ENCODE measurements at places on chromosomes 1 and 21.

DNA sequence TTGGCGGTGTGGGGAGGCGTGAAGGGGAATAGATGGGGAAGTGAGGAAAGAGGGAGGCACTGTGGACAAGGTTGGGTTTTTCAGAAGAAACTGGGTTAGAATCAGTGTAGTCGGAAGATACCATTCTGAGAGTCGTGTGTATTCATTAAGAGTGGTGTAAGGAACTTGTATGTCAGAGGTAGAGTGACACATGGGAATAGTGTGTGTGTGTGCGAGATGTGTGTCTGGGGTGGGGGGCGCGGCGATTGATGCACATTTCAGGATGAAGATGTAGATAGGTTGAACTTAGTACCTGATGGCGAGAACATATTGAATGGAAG is 878 bp downstream of the SMG7 start:
- no peak for DNase-seq

DNA sequence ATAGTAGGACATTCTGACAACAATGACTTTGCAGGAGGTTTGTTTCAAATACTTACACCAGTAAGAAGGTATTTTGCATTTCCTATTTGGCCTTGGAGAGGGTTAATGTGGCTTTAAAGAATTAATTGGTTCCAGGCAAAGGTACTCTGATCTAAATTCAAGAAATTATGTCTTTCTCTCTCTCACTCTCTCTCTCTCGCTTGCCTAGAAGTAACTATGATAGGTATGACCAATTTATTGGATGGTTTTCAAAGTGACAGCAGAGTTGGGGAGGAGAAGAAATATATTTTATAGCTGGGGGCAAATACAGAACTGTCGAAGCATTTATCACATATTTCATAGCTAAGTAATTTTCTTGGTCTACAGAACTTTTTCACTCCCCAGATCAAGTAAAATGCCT is 116.0 kb downstream of the ATP6V1G3 start:
- DNase-seq, result no peak

DNA sequence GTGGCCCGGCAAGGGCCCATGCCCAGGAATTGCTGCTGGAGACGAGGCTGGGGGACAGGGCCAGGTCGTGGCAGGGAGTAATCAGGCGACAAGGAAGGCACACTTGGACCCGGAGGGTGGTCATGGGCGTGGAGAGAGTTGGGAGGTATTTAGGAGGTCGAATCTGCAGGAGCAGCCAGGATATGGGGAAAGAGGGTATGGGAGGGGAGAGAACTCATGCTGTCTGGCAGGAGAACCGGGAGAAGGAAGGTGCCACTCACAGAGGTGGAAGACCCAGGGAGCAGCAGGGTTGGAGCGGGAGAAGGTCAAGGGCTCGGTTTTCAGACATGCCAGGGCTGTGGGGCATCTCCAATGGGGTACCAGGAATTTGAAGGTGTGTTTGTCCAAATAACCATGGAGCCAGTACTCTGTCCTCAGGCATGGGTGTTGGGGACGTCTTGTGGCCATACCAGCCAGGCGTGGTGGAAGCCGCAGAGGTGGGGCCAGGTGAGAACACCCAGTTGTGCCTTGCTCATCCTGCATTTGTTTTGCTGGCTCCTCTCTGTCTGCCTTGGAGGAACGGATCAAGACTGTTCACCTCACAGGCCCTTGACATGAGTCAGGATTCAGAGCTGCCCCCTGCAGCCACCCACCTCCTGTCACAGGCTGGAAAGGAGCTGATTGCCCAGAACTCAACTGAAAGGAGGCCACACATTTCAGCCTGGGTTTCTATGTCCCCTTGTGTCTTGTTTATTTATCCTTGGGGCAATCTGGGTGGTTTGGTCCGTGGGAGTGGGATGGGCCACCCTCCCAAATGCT is 111.6 kb downstream of the SPSB1 start:
- DNase-seq, result no peak

- no peak for DNase-seq
Observed at GRCh38 chr1:171803045-171803444, 21.6 kb downstream of the METTL13 start.

- peak; percentile 12 for DNase-seq
Observed at GRCh38 chr1:37325010-37325409, 149.4 kb upstream of the ZC3H12A start.

- DNase-seq, result no peak
Observed at GRCh38 chr1:221022331-221022730, 143.1 kb downstream of the HLX start.

DNA sequence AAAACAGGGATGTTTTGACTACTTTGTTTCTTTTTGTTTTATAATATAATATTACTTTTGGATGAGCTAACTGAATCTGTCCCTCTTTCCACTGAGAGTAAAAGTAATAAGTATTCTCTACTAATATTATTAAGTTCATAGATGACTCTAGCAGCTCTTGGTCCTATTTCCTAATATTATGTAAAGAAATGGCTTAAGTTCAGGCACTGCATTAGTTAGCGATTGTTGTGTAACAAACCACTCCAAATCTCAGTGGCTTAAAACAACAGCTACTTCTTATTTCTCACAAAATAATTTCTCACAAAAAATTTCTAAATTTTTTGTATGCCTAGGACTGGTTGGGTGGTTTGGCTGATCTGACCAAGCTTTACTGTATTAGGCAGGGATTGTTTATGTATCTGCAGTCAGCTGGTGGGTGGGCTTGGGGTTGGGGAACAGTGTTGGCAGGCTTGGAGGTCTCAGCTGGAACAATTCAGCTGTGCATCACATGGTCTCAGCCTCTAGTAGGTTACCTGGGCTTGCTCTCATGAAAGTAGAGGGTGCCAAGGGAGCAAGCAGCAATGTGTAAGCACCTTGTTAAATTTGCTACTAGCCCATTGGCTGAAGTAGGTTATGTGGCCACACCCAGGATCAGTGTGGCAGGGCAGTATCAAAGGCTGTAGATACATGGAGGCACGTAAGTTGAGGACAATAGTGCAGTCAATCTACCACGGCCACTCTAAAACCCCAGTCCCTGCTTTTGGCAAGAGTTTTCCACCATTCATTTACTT is 8.8 kb upstream of the CCT8 start:
- no peak for DNase-seq

GRCh38 chr21:22791986-22792560 is 1793.9 kb downstream of the NCAM2 start:
- no peak for DNase-seq

GRCh38 chr1:44801491-44802305 is 1.5 kb downstream of the PLK3 start:
- no peak for DNase-seq

GRCh38 chr1:176543360-176544129 is 80.6 kb downstream of the PAPPA2 start:
- no peak for DNase-seq

- no peak for DNase-seq
Observed at GRCh38 chr1:167120899-167121298, 27.0 kb downstream of the STYXL2 start.

DNA sequence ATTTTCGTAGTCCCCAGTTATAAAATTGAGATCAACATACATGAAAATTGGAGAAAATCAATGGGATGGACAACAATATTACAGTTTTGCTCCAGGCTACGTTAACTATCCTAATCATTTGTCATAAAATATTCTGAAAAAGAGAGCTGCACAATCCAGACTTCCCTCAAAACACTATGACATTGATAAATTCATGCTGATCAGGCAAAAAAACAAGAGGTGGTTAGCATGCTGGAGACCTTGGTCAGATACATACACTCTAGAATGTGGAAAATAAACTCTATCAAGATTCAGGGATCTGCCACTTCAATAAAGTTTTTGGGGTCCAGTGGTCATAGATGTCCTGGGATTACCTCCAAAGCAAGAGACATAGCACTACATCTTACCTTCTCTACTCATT is 32.5 kb upstream of the ARHGAP29 start:
- no peak for DNase-seq

- no peak for DNase-seq
Observed at GRCh38 chr1:5490635-5491034, 501.6 kb downstream of the NPHP4 start.

GRCh38 chr1:56453016-56453415 is 126.3 kb downstream of the PLPP3 start:
- DNase-seq, result no peak

- DNase-seq, result no peak
Observed at GRCh38 chr1:25819491-25820246, at the start of gene MTFR1L. TSS of gene MTFR1L (plus strand) at chr1:25819954. CDS start at chr1:25823105, 3,151 bp downstream.

DNA sequence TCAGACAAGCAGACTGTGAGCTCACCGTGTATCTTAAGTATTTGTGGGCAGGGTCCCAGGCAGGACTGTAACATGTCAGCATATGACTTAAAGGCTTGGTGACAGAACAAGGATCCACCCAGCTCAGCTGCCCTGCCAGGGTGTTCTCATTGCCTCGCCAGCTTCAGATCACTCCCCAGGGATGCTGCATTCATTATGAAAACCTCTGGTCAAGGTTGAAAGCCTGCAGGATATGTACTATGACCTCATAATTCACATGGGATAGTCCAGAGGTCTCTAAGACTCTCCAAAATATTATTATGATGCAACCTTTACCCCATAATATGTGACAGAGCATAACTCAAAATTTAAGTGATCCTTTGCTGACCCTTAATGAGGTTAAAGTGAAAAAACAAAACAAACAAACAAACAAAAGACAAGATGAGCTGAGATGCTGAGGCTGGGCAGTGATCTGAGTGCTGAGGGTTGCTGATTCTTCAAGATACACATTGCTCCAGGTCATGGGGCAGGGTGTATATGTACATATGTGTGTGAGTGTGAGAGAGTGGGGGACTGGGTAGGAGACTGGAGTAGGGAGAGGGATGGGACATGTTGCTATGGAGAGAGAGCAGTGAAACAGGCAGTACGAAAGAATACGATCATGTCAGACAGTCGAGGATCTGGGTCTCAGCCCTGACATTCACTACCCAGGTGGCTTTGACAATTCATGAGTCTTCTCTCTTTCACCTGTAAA is 98.8 kb upstream of the DUSP10 start:
- DNase-seq, result no peak

DNA sequence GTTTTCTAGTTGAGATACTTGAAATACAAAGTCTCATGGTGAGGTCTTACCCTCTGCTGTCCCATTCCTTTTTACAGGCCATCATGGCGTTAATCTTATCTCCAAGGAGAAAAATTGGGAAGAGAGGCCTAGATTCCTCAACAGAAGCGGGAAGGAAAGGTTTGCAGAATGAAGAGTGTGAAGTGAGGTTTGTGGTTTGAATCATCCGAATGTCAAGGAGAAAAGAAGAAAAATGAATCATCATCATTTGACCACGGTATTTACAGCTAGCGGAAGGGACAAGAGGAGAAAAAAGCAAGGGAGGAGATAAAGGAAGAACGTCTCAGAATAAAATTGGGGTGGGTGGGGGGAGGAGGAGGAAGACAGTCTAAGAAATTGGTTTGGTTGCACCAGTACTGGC is 935 bp upstream of the COG2 start:
- DNase-seq, result no peak

DNA sequence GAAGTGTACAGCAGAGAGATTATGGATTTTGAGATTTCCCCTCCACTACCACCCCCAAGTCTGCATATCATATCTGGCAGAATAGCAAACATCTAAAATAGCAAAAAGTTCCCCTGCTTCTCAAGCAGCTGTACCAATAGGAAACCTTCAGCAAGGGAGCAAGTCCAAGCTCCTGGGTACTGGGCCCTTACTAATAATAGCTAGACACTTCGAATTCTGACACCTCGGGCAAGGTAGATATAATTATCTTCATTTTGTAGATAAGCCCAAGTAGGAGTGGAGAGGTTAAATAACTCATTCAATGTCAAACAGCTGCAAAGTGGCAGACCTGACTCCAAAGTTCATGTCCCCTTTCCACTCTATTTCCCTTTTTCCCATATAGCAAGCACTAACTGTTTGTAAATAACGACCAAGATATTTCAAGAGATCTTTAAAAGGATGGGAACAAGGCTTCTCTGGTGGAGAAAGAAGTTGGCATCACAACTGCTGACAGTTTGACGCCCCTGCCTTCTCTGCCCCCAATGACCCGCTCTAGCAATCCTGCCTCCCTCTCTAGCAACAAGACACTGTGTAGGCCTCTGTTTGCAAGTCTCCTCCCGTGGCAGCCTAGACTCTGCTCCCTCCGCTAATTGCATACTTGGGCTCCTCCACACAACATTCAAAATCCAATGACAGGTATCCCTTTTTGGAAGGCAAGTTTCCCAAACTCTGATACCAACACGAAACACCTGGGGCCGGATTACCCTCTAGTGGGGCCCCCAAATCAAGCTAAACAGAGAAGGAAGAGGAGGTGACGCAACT is 18.7 kb upstream of the ADAR start:
- DNase-seq, result no peak

DNA sequence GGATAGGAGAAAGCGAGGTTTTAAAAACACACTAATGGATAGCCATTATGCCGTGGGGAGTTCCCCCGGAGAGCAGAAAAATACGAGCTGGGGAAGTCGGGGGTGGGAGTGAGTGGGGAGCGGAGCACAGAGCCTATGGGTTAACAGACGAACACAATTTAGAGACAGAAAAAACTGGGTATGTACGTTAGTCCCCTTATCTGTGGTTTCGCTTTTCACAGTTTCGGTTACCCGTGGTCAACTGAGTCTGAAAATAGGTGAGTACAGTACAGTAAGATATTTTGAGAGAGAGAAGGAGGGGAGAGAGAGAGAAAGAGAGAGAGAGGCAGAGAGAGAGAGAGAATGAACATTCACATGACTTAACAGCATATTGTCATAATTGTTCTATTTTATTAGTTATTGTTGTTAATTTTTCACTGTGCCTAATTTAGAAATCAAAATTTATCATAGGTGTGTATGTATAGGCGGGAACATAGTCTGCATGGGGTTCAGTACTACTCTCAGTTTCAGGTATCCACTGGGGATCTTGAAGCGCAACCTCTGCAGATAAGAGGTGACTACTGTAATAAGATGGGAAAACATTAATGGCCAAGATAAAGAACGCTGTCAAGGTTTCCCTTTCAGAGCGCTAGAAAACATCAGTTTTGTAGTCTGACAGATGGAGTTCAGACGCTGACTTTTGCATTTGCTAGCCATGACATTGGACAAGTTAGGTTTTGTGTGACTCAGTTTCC is 125.6 kb upstream of the LMO4 start:
- DNase-seq, result no peak

DNA sequence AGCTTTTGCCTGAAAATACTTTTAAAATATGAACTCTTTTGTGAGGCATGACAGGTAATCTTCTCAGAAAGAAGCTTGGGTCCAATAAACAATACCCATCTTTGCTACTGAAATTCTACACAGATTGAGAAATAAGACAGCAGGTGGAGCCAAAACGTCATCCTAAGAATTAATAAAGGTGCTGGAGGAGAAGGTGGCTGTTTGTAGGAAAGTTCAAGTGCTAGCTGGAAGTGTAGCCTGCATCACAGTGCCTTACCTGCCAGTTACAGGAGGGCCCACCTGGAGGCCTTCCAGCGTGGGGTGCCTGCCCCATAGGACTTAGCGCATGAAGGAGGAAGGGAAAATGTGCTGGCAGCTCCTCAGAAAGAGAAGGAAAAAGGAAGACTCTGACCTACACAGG is 93.7 kb downstream of the TTC3 start:
- no peak for DNase-seq

- DNase-seq, result no peak
Observed at GRCh38 chr1:111126354-111126753, 13.5 kb downstream of the DRAM2 start.

DNA sequence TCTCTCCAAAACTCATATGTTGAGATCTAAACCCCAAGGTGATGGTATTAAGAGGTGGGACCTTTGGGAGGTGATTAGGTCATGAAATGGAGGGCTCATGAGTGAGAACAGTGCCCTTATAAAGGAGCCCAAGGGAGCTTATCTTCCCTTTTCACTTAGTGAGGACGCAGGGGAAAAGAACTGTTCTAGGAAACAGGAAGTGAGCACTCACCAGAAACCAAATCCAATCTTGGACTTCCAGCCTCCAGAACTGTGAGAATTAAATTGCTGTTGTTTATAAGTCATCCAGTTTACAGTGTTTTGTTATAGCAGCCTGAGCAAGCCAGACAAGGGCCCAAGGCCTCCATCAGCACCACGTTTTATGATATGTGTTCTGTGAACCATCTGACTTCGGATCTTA is 60.3 kb upstream of the LRRC8D start:
- DNase-seq, result no peak
